ENCODE measurements at places on chromosomes 4 and X.
A peak's percentile ranks its signal among the peaks of the same experiment; 100 is the strongest.

- no peak for DNase-seq
Measured at GRCh38 chr4:34170946-34171345, 2073.4 kb downstream of the ARAP2 start.

GRCh38 chr4:28481565-28481964, 1620.9 kb downstream of the STIM2 start:
- DNase-seq, result no peak

DNA sequence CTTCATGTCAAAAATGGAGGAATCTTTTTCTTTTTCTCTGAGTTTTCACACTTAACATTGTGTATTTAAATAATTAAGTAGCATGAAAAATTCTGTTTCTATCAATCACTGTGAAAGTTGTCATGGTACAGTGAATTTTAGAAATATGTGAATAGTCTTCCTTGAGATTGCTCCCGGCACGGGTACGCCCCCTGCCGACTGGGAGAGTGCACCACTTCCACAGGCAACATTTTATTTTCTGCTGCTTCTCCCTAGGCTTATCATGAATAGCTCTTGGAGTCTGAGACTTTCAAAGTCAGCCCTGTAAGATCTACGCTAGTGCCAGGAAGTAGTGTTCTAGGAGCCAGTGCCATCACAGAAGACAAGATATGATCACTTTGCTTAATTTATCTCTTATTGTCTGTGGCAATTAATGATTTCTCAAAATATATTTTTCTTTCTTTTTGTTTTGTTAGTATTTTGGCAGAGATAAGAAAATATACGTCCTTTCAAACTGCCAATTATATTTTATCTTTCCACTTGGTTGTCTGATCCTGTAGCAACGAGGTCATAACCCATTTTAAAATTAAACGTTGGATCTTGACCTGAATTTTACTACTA, 763.8 kb upstream of the AADAT start:
- DNase-seq, result peak; percentile 57

DNA sequence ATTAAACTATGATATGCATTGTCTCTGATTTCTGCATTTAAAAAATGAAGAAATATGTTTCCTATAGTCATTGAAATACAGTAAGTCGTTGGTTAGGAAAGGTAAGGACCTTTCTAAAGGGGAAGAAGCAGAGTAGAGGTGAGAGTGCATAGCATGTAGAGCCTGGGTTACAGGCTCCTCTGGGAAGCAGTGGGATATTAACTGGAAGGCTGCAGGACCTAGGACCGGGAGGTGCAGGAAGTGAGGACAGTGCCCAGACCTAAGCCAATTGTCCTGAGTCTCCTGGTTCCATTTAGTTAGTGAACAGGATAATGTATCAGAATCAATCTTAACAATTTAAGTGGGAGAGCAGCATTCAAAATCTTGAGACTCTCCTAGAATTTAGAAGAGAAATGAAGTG, 237.1 kb upstream of the NUDT6 start:
- DNase-seq, result no peak

- DNase-seq, result peak; percentile 4
Measured at GRCh38 chr4:118400356-118400755, 47.6 kb upstream of the PRSS12 start.

DNA sequence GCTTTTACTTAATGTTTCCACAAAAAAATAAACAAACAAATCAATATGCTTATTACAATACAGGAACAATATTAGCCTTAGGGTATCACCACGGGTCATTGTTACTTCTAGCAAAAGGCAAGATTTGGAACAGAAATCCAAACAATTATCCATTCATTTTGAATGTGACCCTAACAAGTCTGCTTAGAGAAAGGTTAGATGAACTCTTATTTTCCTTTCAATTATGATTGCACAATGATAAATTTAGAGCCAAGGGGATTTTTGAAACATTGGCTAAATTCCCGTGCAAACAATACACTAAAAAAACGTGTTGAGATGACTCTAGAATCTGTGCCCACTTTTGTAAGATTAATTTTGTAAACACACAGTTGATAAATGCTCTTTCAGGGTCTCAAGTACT, 474.7 kb downstream of the PCDH7 start:
- no peak for DNase-seq

GRCh38 chr4:6910340-6910959, 824 bp downstream of the TBC1D14 start:
- peak; percentile 59 for DNase-seq

DNA sequence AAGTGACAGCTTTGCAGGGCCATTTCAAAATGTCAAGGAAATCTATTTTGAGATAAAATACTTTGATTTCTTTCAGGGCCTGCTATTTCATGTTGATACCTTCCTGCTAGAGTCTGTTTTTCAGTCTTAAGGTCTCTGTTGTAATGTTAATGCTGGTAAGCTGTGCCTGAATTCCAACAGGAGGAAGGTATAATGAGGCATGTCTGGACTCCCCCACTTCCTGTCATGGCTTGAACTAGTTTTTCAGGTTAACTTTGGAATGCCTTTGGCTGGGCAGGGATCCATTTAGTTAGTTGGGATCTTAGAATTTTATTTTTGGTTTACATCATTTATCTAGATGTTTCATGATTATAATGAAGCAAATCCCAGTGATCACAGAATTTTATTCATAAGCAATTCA, 279.0 kb downstream of the CFAP47 start:
- no peak for DNase-seq

- DNase-seq, result no peak
Measured at GRCh38 chrX:68908071-68908470, 79.2 kb downstream of the EFNB1 start.

- DNase-seq, result no peak
Measured at GRCh38 chrX:37468124-37468739, 103.2 kb upstream of the LANCL3 start.

DNA sequence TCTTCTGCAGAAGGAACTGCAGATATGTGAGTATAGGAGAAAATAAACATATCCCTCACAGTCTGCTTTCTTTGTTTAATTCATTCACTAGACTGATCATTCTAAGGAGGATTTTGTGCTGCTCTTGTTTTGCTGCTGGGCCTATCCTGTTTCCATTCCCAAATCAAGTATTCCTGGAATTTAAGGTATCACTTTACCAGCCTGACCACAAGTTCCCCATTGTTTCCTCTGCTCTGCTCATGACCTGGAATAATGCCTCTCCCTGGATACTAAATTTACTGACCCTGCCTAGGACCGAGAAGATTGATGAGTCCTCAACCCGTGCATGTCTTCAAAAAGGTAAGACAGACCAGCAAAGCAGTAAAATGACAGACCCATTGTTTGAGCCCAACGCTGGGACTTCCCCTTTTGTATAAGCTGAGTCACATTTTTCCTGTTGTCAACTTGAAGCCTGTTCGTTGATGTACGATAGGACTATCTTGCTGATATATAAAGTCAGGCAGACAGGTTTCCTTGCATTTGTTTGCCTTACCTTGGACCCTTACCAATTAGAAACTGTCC, 85.5 kb upstream of the TET2 start:
- peak; percentile 77 for DNase-seq

GRCh38 chrX:110133735-110134370, 130.9 kb downstream of the TMEM164 start:
- DNase-seq, result no peak

- DNase-seq, result no peak
Measured at GRCh38 chr4:166308647-166309046, 435.6 kb downstream of the TLL1 start.

DNA sequence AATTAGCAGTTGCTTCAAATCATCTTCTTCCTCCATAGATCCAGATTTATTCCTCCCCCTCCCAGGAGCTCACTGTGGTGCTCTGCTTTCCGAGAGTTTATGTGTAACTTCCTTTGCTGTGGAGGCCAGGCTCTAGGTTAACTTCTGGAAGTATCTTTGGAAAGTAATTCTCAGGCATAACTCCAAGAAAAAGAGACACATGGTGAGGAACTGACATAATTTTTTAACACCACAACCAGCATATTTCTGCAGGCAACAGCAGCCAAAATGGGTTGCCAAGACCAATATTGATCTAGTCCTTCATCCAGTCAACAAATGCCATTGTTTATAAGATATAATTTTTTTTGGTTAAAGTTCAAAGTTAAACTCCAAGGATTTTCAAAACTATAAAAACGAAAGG, 114.5 kb upstream of the RBPJ start:
- DNase-seq, result no peak

All from hematopoietic multipotent progenitor cell treated with erythropoietin and hydrocortisone succinate and interleukin-3 and kit ligand, for 8 days (in vitro differentiated cells).